ENCODE measurements at places on chromosomes 2 and 18. TPM values are rescaled to one million over a fixed set of nuclear protein-coding genes. Genes with fewer than 3 reads are reported as not detected.
A peak's percentile ranks its signal among the peaks of the same experiment; 100 is the strongest.

Gene C2orf92
- total RNA-seq, result 2.2 TPM

DNA sequence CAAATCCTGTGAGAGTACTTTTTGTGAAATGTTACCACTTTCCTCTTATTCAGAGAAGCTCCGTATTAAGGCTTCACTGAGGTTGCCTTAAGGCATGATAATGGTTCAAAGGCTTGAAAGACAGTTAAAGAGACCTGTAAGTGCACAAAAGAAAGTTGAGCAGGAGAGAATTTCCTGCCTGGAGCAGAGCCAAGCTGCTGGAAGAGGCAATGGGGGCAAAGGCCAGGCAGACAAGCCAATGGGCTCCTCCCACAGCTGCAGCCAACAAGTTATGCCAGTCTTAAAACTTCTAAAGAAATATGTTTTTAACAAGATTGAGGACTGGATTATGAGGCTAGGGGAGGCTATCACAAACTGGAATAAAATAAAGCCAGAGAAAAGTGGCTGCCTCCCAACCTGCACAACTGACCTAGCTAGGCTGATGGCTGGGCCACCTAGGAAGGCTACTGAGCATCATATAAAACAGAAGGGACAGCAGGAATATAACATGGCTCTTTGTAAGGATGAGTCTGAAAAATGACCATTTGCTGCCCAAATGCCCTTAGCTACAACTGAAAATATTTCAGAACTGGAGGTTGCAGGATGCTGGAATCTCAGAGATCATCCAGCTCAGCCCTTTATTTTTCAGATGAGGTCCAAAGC lies 2.1 kb downstream of the IL1B start:
- H3K4me1 ChIP-seq, result peaks cover 8% of the 10 kb centered on the region
- H3K36me3 ChIP-seq, result no peaks in the 10 kb centered on the region
- no peak overlapping the region for H3K4me3 ChIP-seq
- DNase-seq, result no peak

- no peak overlapping the region for H3K27ac ChIP-seq
- DNase-seq, result no peak
- no peaks in the 10 kb centered on the region for H3K27me3 ChIP-seq
- no peaks in the 10 kb centered on the region for H3K36me3 ChIP-seq
- no peak overlapping the region for H3K4me3 ChIP-seq
- no peaks in the 10 kb centered on the region for H3K4me1 ChIP-seq
Measured at GRCh38 chr18:60691061-60691460, 318.5 kb upstream of the MC4R start.

- H3K27ac ChIP-seq, result no peak overlapping the region
- DNase-seq, result no peak
- no peaks in the 10 kb centered on the region for H3K36me3 ChIP-seq
- H3K27me3 ChIP-seq, result peaks cover 14% of the 10 kb centered on the region
- H3K4me1 ChIP-seq, result no peaks in the 10 kb centered on the region
- no peak overlapping the region for H3K4me3 ChIP-seq
Measured at GRCh38 chr2:236712961-236713673, 143.5 kb downstream of the ACKR3 start.

Gene SIX3
- not detected for total RNA-seq

DNA sequence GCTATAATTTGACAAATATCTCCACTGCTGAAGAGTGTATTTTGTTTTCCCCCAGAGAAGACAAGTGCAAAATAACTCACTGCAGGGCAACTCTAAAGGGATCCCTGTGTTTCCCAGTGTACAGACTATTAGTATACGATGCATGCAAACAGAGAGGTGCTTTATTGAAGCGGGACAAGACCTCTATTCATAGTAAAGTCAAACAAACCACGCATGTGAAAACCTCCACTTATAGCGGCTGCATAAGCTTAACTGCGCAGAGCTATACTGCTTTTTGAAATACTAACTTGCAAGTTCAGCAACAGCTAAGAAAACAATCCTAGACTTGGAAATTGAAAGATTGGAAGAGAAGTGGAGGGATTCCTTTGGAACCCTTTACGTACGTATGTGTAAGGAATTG lies 15.6 kb downstream of the RNF144A start:
- DNase-seq, result no peak
- no peaks in the 10 kb centered on the region for H3K36me3 ChIP-seq
- H3K4me3 ChIP-seq, result no peak overlapping the region
- H3K4me1 ChIP-seq, result no peaks in the 10 kb centered on the region

DNA sequence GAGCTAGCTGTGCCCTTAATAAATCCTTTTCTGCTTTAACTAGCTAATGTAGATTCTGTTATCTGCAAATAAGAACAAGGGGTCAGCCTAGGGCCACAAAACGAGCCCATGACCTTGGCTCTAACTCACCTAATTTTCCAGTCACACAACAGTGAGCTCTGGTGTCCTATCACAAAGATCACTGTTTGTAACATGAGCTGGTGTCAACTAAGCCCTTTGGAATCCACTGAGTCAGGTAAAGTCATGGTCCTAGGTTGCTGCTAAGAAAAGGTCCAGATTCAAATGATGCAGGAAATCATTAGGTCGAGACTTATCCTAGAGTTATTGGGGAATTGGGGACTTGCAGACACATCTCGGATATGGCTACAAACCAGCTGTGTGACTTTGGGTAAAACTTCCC lies 49.9 kb downstream of the ST8SIA5 start:
- H3K27me3 ChIP-seq, result no peaks in the 10 kb centered on the region
- H3K27ac ChIP-seq, result no peak overlapping the region

Gene SLC9A4
- total RNA-seq, result not detected

Gene CIB4
- not detected for total RNA-seq

- H3K4me1 ChIP-seq, result no peaks in the 10 kb centered on the region
- H3K27ac ChIP-seq, result no peak overlapping the region
- DNase-seq, result no peak
- no peak overlapping the region for H3K4me3 ChIP-seq
Measured at GRCh38 chr18:10215446-10215845, 239.0 kb upstream of the APCDD1 start.

DNA sequence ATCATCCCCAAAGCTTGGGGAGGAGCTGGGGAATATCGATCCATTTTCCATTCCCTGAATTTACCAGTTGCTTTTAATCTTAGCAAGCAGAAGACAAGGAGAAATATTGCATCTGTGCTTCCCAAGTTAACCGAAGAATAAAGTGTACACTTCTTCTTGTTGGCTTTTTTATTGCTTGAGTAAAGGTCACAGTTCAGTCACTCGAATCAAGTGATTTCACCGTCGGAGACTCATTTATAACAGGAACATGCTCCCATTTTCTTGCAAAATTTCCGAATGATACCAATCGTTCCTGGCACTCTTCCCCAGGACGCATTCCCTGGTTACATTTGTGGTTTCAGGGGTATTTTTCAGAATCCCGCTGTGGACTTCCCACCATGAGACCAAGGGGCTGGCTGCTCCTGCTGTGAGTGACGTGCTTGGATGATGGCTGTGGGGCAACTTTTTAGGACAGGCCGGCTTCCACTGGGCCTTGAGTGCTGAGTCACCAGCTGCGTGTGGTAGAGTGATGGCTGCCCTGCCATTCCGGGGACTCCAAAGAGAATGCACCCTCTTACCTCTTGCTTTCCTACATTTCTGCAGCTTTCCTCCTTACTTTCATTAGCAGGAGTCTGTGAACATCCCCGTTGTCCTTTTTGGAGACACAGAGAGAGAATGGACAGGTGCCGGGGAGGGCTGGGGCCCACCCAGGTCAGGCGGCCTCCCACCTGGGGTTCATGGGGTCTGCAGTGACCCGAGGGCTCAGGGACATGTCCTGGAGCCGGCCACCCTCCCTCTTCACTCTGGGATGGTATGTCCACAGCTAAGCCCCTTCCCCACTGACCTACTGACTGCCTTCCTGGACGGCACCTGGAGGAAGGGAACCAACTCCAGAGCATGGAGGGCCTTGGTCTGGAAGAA lies 60.7 kb upstream of the HDAC4 start:
- H3K4me3 ChIP-seq, result no peak overlapping the region
- DNase-seq, result no peak
- H3K36me3 ChIP-seq, result no peaks in the 10 kb centered on the region
- H3K4me1 ChIP-seq, result no peaks in the 10 kb centered on the region
- no peak overlapping the region for H3K27ac ChIP-seq

GRCh38 chr18:41871229-41872000 lies 83.6 kb upstream of the PIK3C3 start:
- no peaks in the 10 kb centered on the region for H3K27me3 ChIP-seq
- H3K4me1 ChIP-seq, result peaks cover 2% of the 10 kb centered on the region
- H3K4me3 ChIP-seq, result no peak overlapping the region

- H3K27me3 ChIP-seq, result no peaks in the 10 kb centered on the region
- peak; percentile 65 for DNase-seq
- no peak overlapping the region for H3K4me3 ChIP-seq
- H3K36me3 ChIP-seq, result no peaks in the 10 kb centered on the region
Measured at GRCh38 chr18:28767727-28768211, 590.8 kb upstream of the CDH2 start.

Gene CFAP65
- total RNA-seq, result not detected

DNA sequence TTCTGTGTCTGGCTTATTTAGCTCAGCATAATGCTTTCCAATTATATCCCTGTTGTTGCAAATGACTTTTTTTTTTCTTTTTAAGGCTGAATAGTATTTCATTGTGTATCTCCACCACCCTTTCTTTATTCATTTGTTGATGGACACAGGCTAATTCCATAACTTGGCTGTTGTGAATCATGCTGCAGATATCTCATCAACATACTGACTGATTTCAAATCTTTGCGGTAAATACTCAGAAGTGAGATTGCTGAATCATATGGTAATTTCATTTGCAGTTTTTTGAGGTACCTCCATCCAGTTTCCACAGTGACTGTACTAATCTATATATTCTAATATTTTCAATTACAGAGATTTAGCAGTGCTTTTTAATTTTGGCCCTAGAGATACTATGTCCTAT lies 266.2 kb downstream of the TMX3 start:
- peak; percentile 86 for DNase-seq
- H3K36me3 ChIP-seq, result no peaks in the 10 kb centered on the region
- H3K27me3 ChIP-seq, result no peaks in the 10 kb centered on the region
- no peak overlapping the region for H3K4me3 ChIP-seq

Gene UGT1A7
- not detected for total RNA-seq

- H3K27me3 ChIP-seq, result no peaks in the 10 kb centered on the region
- H3K4me3 ChIP-seq, result no peak overlapping the region
- H3K4me1 ChIP-seq, result no peaks in the 10 kb centered on the region
- H3K36me3 ChIP-seq, result peaks cover 2% of the 10 kb centered on the region
Measured at GRCh38 chr2:216665717-216666116, 29.6 kb downstream of the IGFBP5 start.

Gene DPYSL5
- total RNA-seq, result not detected

GRCh38 chr2:7407001-7407400 lies 489.8 kb downstream of the RNF144A start:
- no peak overlapping the region for H3K4me3 ChIP-seq
- no peak for DNase-seq
- H3K4me1 ChIP-seq, result no peaks in the 10 kb centered on the region
- no peak overlapping the region for H3K27ac ChIP-seq
- H3K36me3 ChIP-seq, result no peaks in the 10 kb centered on the region

- no peak overlapping the region for H3K4me3 ChIP-seq
- no peak for DNase-seq
- peaks cover 21% of the 10 kb centered on the region for H3K4me1 ChIP-seq
Measured at GRCh38 chr18:57797209-57797651, 5.9 kb downstream of the ATP8B1 start.

DNA sequence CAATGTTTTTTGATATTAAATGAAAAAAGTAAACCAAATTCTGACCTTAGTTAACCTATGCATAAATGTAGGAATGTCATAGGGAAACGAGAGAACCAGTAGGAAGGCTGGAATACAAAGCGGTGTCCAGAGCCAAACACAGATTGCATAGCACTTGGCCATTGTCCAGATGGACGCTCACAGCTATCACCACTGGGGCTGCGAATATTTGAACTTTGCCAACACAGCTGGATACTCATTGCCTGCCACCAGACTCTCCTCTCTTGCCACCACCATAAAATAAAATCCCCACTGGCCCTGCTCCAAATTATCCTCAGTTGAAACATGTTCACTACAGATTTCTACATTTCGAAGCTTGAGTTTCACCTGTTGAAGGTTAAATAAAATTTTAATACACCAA lies 159.3 kb upstream of the GULP1 start:
- DNase-seq, result no peak
- H3K27me3 ChIP-seq, result no peaks in the 10 kb centered on the region
- no peak overlapping the region for H3K27ac ChIP-seq
- no peak overlapping the region for H3K4me3 ChIP-seq
- no peaks in the 10 kb centered on the region for H3K36me3 ChIP-seq
- H3K4me1 ChIP-seq, result no peaks in the 10 kb centered on the region

Gene TEX44
- total RNA-seq, result not detected

GRCh38 chr18:24837066-24837465 lies 376.6 kb downstream of the HRH4 start:
- DNase-seq, result peak; percentile 98
- H3K36me3 ChIP-seq, result no peaks in the 10 kb centered on the region
- H3K27me3 ChIP-seq, result peaks cover 3% of the 10 kb centered on the region
- no peak overlapping the region for H3K4me3 ChIP-seq
- H3K27ac ChIP-seq, result peak overlapping the region; percentile 60

Gene MOGAT1
- not detected for total RNA-seq

DNA sequence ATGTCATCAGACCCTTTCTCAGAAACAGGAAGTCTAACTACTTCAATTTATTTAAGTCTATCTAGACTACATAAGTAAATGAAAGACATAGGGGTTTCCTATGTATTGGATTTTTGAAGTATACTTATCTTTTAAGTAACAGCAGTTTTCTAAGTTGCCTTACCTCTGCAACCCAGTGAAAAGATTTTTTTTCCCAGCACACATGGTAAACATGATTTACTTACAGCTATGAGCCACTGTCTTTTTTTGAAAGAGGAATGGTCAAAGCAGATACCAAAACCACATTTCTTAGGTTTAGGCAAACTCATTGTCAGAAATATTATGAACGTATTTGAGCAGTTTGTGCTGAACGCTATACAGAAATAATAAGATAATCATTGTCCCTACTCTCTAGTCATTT lies 78.7 kb upstream of the OTX1 start:
- no peaks in the 10 kb centered on the region for H3K4me1 ChIP-seq
- no peaks in the 10 kb centered on the region for H3K27me3 ChIP-seq
- DNase-seq, result no peak
- no peak overlapping the region for H3K4me3 ChIP-seq
- no peak overlapping the region for H3K27ac ChIP-seq

DNA sequence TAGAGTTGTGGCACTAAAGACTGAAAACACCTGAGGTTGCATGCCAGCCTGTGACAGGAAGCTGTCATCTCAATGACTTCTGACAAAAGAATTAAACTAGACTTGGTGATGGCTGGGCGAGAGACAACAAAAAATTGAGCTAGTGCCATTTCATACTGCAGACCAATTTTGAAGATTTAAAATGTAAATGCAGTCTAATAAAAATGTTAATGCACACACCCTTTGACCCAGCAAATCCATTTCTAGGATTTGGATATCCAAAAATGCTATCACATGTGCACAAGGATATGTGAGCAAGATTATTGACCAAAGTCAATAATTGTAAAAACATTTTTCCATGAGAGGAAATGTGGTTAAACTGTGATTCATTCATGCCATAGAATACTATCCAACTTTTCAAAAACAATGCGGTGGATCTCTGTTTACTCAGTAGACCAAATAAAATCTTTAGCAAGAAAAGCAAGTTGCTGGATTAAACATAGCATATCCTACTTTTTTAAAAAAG lies 5.6 kb downstream of the FBXO36 start:
- no peaks in the 10 kb centered on the region for H3K27me3 ChIP-seq
- no peaks in the 10 kb centered on the region for H3K36me3 ChIP-seq
- H3K4me3 ChIP-seq, result no peak overlapping the region
- H3K27ac ChIP-seq, result no peak overlapping the region
- H3K4me1 ChIP-seq, result peaks cover 3% of the 10 kb centered on the region
- DNase-seq, result peak; percentile 71

Gene UPP2
- total RNA-seq, result not detected
